Fibroblast of villous mesenchyme (primary cell): ENCODE measurements at places on chromosomes 12 and 14. TPM values are rescaled to one million over a fixed set of nuclear protein-coding genes. Genes with fewer than 3 reads are reported as not detected.

DNA sequence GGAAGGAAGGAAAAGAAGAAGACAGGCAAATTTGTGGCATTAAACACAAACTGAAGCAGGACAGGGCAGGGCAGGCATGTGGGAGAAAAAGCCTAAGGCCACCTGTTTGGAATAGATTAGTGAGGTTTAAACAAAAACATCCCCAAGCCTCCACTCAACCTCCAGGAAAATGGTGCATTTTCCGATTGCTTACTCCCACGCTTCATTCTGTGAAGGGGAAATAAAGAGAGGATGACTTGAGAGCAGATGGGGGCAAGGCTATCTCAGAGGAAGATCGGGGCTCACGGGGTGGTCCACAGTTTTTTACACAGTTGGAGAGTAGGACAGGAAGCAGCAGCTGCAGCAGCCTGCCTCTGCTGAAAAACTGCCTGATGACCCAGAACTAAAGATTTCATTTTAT, 250.9 kb downstream of the DUSP6 start:
- DNase-seq, result no peak

GRCh38 chr12:116188581-116188980, 88.9 kb downstream of the MED13L start:
- DNase-seq, result no peak

Gene SLC25A47
- total RNA-seq, result not detected in 2 replicates

- DNase-seq, result no peak
These were observed 61.1 kb downstream of the PTHLH start for GRCh38 chr12:27911397-27911796.

DNA sequence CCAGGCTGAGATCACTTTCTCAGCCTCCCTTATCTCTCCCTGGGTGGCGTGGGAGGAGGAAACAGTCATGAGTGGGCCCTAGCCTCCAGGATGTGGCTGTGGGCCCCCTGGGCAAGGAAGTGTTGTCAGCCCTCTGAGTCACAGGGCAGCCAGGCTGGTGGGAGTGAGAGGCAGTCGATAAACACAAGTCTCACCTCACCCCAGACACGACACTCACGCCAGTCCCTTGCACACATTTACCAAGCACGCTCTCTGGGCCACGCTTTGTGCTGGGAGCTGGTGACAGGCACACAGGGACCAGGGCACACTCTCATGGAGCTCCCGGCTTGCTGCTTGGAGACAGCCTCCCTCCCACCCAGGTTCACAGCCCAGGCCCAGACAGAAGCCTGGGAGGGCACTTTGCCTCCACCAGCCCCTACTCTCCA, 1.9 kb upstream of the KRT79 start:
- DNase-seq, result peak; percentile 60

- DNase-seq, result no peak
These were observed 109.8 kb upstream of the FOXG1 start for GRCh38 chr14:28656704-28657255.

DNA sequence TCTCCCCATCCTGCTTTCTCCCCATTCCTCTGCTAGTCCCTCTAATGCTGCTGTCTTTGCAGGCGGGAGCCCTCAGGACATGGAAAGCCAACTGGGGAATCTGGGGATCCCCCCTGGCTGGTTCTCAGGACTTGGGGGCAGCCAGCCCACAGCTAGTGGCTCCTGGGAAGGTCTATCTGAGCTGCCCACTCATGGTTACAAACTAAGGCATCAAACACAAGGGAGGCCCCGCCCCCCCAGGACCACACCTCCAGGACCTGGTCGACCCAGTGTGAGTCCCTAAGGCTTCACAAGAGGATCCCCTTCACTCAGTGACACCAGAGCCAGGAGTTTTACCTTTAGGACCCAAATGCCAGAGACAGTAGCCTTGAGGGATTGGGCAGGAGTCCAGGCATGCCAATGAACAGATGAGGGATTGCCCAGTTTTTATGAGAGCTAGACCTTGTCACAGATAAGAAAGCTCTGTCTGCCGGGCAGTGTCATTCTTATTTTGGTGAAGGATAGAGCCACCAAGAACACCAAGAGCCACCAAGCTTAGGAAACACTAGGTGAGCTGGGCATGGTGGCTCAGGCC, 8.0 kb upstream of the CPNE6 start:
- DNase-seq, result no peak

GRCh38 chr12:95141310-95141709, 67.9 kb upstream of the NR2C1 start:
- no peak for DNase-seq

DNA sequence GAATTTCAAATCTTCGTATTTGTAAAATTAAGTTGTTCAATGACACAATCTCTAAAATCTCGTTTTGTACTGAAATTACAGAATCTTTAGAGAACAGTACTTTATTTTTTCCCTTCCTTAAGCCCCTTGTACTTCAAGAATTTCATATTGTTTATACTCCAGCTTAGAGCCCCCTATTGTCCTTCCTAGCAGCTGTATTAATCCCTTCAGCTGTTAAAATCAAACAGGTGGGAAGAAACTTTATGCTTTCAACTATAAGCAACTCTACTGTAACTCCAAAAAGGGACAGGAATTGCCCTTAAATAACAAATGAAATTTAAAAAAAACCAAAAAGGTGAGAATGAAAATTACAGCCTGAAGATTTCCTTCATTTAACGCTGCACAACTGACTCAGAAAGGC, 1.7 kb downstream of the NACA start:
- no peak for DNase-seq

GRCh38 chr14:104813286-104813685, 12.4 kb downstream of the ZBTB42 start:
- DNase-seq, result no peak

DNA sequence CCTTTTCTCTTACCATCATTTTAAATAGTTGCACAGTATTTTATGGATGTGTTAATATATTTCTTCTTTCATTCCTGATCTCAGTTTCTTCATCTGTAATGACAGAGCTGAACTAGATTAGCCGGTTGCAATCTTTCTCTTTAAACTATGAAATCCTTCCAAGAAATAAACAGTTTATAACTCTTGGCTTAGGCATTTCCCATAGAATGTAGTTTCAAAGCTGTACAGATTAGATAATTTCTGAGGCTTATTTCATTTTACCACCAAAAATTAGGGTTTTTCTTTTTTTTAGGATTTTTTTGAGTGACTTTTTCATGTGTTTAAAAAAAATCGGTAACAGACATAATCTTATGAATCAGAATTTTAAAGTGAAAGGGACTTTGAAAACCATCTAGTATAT, 144.0 kb downstream of the RAD51B start:
- peak; percentile 78 for DNase-seq

Gene NUP107
- 50.3 and 53.1 TPM in 2 replicates for total RNA-seq

DNA sequence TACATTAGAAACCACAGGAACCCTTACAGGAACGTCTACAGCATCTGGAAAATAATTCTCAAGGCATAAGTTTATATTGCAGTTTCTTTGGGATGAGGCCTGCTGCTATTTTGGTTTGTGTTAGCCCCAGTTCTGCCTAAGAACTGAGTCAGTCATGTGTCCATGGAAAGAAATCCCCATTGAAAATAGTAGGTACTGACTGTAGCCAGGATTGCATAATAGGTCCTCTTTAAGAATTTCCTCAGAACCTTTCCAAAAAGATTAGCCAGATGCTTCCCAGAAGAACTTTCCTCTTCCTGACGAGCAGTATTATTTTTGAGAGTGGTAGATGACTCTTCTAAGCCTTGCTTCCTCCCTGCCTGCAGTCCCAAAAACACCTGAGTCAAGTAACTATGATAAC, 52.6 kb downstream of the RASSF8 start:
- DNase-seq, result peak; percentile 72

Gene PRB2
- total RNA-seq, result not detected in 2 replicates

Gene B4GALNT1
- 3.0 and 5.2 TPM in 2 replicates for total RNA-seq

DNA sequence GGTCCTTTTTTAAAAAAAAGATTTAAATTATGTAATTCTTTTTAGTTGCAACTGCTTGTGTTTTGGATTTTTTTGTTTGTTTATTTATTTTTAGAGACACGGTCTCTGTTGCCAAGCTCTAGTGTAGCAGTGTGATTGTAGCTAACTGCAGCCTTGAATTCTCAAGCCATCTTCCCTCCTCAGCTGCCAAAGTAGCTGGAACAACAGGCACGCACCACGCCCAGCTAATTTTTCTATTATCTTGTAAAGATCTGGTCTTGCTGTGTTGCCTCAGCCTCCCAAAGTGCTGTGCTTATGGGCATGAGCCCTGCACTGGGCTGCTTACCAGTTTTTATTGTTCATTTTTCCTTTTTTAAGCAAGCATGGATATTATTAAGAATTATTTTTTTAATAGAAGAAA, 10.6 kb upstream of the ART4 start:
- DNase-seq, result peak; percentile 51

GRCh38 chr12:127588249-127588648, 678.7 kb upstream of the TMEM132C start:
- DNase-seq, result peak; percentile 18

Gene RFX4
- not detected in 2 replicates for total RNA-seq

- DNase-seq, result no peak
These were observed 13.8 kb downstream of the NOS1 start for GRCh38 chr12:117347588-117347987.

Gene PDE3A
- total RNA-seq, result 3.9 and 7.1 TPM in 2 replicates

Gene LBHD2
- not detected in 2 replicates for total RNA-seq

DNA sequence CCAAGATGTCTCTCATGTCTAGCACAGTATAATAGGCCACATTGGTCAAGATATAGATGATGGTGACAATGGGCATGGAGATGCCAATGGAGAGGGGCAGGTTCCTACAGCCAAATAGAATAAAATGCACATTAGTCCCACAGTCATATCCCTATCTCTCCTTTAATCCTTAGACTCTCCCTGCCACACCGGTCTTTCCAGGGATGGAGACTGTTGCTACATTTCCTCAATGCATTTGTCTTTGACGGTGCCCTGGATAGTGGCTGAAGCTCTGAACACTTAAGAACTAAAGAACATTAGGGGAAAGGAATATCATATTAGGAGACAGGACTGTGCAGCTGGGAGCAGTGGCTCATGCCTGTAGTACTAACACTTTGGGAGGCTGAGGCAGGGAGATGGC, 9.7 kb downstream of the OXA1L start:
- DNase-seq, result no peak

GRCh38 chr12:128421375-128421774, 154.4 kb downstream of the TMEM132C start:
- no peak for DNase-seq

GRCh38 chr14:100703386-100704220, 23.1 kb upstream of the DLK1 start:
- DNase-seq, result no peak

Gene OR6C74
- not detected in 2 replicates for total RNA-seq

DNA sequence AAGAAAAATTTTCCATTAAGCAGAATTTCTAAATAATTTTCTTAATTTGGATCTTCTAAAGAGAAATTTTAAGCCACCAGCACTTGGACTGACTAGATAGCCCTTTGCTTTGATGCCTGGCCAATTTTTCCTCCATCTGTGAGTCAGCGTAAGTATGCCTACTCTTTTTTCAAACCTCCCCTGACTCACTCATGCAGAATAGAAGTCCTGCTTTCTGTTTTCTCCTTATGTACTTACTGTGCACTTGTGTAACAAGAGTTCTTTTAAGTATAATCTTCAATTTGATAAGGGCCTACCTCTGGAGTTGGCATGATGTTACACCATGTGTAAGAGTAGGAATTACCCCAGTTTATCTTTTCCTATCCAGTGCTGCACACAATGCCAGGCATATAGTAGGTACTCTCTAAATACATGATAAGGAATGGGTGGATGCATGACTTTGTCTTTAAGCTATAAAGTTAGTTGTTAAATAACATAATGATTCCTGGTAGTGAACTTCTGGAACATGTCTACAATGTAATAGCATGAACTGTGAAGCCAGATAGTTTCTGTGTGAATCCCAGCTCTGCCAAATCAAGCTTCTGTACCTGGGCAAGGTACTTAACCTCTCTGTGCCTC, 329.6 kb downstream of the TMTC2 start:
- peak; percentile 77 for DNase-seq

Gene CNTN1
- 1.7 and 2.6 TPM in 2 replicates for total RNA-seq

DNA sequence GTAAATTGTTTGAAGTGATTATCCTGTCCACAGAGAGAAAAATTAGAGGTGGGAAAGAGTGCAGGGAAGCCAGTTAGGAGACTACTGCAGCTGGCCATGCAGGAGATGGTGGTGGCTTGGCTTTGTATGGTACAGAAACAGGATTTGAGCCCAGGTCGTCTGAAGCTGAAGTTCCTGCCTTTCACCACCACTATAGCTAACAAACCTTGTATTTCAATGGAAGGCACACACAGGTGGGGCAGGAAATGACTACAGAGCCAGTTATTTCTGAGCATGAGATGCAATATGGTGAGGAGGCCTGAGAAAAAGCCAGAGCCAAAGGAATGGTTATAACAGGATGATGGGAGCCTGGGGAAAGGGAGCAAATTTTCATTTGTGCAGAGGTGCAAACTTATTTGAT, 103.9 kb downstream of the BTG1 start:
- no peak for DNase-seq

Gene ABHD4
- 13.4 and 32.2 TPM in 2 replicates for total RNA-seq

- no peak for DNase-seq
These were observed 11.0 kb downstream of the DLST start for GRCh38 chr14:74892745-74893144.

GRCh38 chr12:24896171-24896570, 52.7 kb downstream of the BCAT1 start:
- no peak for DNase-seq

DNA sequence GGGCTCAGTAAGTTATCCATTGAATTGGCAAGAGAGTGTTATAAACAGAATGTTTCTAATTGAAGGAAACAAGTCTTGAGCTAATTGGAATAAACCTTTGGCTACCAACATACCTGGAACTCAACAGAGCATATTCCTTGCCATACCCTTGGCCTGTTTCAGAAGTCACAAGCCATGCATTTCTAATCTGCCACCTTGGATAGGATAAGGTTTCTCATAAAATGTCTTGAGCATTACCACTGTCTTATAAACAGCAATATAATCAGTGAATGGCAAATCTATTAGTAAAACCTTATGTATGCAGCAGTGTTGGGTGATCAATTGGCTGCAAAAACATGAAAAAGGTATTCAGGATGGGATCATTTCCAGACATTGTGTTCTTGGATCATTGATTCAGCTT, 765.2 kb upstream of the SEL1L start:
- no peak for DNase-seq

GRCh38 chr14:58865514-58866281, 227.9 kb downstream of the DACT1 start:
- peak; percentile 90 for DNase-seq

DNA sequence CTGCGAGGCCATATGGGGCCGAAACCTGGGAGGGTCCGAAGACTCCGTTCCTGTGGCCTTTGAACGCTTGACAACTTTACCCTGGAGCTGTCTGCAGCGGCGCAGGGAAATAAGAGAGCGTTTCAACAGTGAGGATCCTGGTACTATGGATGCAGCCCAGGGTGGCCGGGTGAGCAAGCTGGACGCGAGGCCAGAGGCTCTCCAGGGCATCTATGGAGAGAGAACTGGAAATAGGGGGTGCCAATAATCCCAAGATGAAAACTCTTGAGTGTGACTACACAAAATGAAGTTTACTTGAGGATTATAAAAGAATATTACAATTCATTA, 1.1 kb upstream of the ABCC9 start:
- DNase-seq, result no peak

Gene NEDD8
- total RNA-seq, result 114 and 128 TPM in 2 replicates
